ENCODE measurements at places on chromosomes 3 and 15.

- no peak for DNase-seq
Measured at GRCh38 chr15:61146931-61147230, 82.2 kb downstream of the RORA start.

DNA sequence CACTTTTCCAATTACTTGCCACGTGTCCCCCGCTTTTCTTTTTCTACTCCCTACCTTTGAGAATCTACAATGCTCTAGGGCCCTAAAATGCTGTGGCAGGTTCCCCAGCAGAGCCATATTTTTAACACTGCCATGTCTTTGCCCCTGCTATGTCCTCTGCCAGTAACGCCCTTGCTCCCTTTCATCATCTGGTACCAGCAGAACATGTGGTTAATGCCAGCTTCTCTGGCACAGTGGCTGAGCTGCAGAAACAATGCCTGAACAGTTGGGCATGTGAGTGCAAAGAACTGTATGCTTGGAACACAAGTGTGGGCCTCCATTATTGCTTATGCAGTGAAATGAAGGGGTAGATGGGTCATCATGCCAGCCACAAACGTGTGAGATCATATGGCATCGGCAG lies 287.6 kb downstream of the NEK10 start:
- no peak for DNase-seq

DNA sequence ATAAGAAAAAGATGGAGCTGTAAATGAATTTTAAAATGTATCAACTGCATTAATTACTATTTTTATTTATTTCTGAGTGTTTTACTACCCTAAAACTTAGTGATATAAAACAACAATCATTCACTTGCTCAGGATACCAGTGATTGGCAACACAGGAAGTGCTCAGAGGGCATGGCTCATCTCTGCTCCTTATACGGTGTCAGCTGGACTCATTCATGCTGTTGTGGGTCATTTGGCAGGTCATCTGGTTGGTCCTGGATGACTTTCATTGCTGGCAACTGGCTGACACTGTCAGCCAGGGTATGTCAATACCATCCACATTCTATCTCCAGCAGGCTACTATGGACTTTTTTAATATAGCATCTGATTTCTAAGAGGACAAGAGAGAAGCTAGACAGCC lies 689.6 kb upstream of the NECTIN3 start:
- DNase-seq = no peak

DNA sequence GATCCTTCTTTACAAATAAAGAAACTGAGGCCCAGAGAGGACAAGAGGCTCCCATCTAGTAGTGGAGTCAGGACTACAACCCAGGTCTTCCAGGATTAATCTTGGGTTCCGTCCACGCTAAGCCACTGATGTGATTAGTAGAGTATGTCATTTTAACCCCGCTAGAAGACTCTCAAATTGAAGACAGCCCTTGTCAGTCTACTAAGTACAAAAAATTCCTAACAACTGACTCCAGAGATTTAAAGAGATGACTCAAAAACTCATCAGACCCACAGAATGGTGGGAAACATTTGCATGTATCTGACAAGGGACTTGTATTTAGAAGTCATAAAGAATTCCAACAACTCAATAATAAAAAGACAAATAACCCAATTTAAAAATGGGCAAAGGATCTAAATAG lies 145.3 kb downstream of the CNTN3 start:
- no peak for DNase-seq

DNA sequence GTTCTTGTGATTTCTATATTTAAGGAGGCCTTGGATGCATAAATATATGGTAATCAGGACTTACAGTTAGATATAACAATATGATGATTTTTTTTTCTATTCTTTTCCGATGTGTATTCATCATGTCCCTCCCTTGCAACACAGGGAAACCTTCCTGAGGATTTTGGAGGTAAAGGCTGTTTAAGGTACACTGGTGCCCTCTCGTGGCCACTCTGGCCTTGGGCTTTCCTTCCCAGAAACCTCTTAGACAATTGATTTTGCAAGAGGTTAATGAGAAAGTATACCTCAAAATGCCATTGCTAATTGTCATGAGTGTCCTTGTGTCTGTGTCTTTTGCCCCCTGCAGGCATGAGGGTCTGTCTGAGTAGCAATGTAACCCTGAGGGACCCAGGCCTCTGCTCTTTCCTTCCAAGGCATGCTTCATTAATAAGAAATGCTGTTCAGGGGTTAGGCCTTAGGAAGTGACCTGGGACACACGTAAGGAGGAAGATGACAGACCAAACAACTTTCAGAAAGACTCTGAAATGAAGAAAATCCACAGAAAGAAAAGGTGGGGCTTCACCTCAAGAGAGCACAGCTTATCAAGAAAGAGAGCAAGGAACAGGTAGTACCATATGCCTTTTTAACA lies 70.3 kb upstream of the PPP2R3A start:
- no peak for DNase-seq

DNA sequence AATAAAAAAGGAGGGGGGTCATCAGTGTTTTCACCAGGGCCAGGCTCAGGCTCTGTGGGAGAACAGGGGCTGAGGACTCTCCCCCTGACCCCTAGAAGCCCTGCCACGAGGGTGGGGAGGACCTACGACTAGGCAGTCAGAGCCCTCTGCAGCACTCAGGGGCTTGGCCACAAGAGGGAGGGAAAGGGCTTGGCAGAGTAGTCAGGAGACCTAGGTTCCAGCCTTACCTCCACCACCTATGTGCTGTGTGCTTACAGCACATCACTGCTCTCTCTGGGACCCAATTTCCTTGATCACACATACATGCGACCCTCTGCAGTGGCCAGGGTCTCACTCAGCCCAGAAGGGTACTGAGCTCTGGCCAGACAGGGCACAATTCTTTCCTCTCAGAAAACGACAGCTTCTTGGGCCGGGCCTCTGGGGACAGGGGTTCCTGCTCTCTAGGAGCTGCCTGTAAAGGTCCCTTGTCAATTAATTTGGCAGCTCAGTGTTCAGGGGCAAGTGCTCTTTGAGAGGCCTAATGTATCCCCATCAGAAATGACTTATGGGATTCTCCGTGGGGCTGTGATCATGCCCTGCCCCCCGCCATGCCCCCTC lies 16.4 kb upstream of the SKIC8 start:
- no peak for DNase-seq

GRCh38 chr15:51447855-51448621 lies 106.6 kb downstream of the GLDN start:
- no peak for DNase-seq

GRCh38 chr3:129077222-129077621 lies 16.6 kb downstream of the GP9 start:
- no peak for DNase-seq

- DNase-seq = no peak
Measured at GRCh38 chr15:36362509-36362915, 216.9 kb upstream of the CDIN1 start.

DNA sequence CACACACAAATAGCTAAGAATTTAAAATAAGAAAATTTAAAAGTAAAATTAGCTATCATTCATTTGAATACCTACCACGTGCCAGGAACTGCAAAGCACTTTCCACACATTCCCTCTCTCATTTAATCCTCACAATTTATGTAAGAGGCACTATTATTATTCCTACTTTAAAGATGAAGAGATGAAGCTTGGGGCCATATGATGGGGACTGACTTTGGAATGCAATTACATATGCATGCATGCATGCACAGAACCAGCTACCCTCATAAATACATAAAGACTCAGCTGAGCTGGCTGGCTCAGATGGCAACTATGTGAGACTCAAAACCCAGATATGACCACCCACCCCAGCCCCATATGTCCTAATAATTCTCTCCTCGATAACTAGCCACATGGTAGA lies 31.7 kb upstream of the THUMPD3 start:
- no peak for DNase-seq

Measured in effector memory CD4-positive, alpha-beta T cell (primary cell).